ENCODE measurements at places on chromosomes 12 and 14. TPM values are rescaled to one million over a fixed set of nuclear protein-coding genes. Genes with fewer than 3 reads are reported as not detected.

C1QL4 gene
- total RNA-seq = not detected

BMAL2 gene
- 2.6 TPM for total RNA-seq

BDKRB2 gene
- total RNA-seq = 1.3 TPM

KERA gene
- not detected for total RNA-seq

ADAMTS20 gene
- total RNA-seq = not detected

TESPA1 gene
- total RNA-seq = 5.0 TPM

IL26 gene
- not detected for total RNA-seq

ENDOU gene
- not detected for total RNA-seq

DNA sequence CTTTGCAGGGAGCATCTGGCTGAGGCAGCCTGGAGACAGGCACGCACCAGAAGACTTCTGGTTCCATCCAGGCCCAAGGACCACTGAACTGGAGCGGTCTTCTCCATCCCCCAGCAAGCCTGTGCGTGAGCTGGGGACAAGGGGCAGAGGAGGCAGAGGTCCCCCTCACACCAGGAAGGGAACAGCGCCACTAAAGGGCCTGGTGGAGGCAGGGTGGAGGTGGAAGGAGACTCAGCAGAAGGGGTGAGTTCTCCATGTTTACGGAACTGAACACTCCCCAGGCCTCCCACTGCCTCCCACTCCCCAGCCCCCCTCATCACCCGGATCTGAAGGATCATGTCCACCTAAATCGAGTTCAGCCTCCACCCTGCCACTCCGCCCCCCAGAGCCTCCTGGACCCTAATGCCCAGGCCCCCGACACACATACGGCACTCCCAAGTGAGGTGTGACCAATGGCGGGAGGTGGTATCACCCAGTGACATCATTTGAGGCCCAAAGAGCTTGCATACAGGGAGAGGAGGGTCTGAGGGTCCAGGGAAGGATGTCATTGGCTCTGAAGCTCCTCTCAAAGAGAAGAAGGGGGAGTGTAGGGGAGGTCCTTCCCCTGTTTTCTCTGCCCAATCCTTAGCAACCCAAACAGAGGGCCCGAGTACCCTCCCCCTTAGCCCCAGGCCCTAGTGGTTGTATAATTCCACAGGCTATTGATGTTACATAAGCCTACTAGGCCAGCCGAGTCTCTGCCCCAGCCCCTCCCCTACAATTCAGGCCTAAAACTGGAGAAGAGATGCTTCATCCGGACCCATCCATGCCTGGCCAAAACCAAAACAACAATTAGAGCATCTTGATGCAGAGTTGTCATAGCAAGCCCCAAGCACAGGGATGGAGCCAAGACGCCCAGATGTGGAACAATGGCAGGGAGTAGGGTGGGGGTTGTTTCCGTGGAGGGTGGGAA lies 1.0 kb downstream of the FAIM2 start:
- peaks cover 14% of the 10 kb centered on the region for H3K4me1 ChIP-seq
- peaks cover 21% of the 10 kb centered on the region for H3K27me3 ChIP-seq
- DNase-seq = no peak
- no peak overlapping the region for H3K4me3 ChIP-seq
- H3K36me3 ChIP-seq = no peaks in the 10 kb centered on the region

GRCh38 chr12:56763753-56764657 lies 881 bp downstream of the HSD17B6 start:
- peaks cover 8% of the 10 kb centered on the region for H3K4me1 ChIP-seq
- H3K4me3 ChIP-seq = peak overlapping the region; percentile 45
- no peaks in the 10 kb centered on the region for H3K36me3 ChIP-seq
- peak overlapping the region; percentile 24 for H3K27ac ChIP-seq
- no peaks in the 10 kb centered on the region for H3K27me3 ChIP-seq

GRCh38 chr14:31867570-31867969 lies 209.5 kb upstream of the ARHGAP5 start:
- H3K4me3 ChIP-seq = no peak overlapping the region
- no peak overlapping the region for H3K27ac ChIP-seq
- no peaks in the 10 kb centered on the region for H3K4me1 ChIP-seq
- no peak for DNase-seq
- H3K36me3 ChIP-seq = no peaks in the 10 kb centered on the region
- H3K27me3 ChIP-seq = no peaks in the 10 kb centered on the region

DNA sequence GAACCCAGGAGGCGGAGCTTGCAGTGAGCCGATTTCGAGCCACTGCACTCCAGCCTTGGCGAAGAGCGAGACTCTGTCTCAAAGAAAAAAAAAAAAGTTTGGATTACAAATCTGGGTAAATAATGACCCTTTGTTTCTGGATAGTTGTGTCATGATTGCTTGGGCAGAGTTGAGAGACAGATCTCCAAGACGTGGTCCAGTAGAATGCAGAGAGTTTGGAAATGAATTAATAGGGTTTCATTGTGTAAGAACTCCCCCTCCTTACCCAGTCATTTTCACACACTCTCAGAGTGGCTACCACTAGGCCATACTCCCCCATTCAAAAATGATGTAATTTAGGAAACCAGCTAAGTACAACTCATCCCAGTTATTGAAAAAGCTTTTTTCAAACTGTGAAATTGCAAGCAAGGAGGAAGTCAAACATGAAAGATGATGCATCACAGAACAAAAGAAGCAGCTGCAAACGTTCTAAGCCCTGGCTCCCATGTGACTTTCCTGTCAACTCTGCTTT lies 1331.9 kb downstream of the AACS start:
- H3K27ac ChIP-seq = no peak overlapping the region
- DNase-seq = no peak
- H3K4me1 ChIP-seq = no peaks in the 10 kb centered on the region
- H3K27me3 ChIP-seq = no peaks in the 10 kb centered on the region
- H3K36me3 ChIP-seq = no peaks in the 10 kb centered on the region

DNA sequence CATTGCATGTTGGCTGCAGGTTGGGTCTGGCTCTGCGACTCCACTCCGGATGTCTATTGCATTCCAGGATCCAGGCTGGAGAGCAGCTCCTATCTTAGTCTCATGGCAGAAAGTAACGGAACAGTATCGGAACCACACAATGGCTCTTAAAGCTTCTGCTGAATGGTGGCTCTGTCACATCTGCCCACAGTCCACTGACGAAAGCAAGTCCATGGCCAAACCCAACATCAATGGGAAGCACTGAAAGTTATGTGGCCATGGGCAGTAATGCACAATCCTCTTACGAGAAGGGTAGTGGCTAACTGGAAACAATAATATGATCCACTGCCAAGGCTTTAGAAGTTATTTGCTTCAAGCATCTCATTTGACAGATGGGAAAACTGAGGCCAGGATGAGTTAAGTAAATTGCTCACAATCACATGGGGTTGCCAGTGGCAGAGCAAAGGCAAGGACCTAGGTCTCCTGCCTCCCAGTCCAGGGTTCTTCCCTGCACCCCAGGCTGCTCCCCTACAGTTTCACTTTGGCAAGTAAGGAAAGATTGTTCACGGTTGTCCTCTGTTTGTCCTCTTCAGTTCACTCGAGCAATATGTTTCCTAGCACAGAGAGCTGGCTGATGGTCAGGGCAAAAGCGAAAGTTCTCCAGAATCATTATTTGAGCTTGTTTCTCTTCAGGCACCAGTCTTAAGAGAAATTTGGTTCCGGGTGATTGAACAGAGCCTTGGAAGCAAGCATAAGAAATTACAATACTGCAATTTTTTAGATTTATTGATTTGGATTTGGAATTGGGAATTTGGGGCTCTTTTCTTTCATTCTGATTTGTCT lies 54.2 kb downstream of the CKAP4 start:
- no peaks in the 10 kb centered on the region for H3K27me3 ChIP-seq
- no peak for DNase-seq
- no peak overlapping the region for H3K27ac ChIP-seq

- no peak overlapping the region for H3K4me3 ChIP-seq
- no peak overlapping the region for H3K27ac ChIP-seq
- peaks cover 12% of the 10 kb centered on the region for H3K27me3 ChIP-seq
Measured at GRCh38 chr14:72558721-72559120, 335.2 kb downstream of the DPF3 start.

DNA sequence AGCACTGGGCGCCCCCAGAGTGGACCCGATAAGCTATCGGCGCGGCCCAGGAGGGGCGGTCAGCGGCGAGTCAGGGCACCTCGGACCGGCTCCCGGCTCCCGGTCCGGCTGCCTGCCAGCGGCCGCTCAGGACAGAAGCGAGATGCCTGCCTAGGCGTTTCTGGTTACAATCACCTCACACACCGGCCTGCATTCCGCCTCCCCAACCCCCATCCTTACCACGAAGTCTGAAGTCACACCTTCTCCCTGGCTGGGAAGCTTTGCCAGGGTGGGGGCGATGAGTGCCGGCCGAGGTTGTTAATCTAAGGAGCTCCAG lies 42.6 kb upstream of the TBX5 start:
- H3K27ac ChIP-seq = no peak overlapping the region
- no peak for DNase-seq
- no peak overlapping the region for H3K4me3 ChIP-seq
- peaks cover 65% of the 10 kb centered on the region for H3K27me3 ChIP-seq

DNA sequence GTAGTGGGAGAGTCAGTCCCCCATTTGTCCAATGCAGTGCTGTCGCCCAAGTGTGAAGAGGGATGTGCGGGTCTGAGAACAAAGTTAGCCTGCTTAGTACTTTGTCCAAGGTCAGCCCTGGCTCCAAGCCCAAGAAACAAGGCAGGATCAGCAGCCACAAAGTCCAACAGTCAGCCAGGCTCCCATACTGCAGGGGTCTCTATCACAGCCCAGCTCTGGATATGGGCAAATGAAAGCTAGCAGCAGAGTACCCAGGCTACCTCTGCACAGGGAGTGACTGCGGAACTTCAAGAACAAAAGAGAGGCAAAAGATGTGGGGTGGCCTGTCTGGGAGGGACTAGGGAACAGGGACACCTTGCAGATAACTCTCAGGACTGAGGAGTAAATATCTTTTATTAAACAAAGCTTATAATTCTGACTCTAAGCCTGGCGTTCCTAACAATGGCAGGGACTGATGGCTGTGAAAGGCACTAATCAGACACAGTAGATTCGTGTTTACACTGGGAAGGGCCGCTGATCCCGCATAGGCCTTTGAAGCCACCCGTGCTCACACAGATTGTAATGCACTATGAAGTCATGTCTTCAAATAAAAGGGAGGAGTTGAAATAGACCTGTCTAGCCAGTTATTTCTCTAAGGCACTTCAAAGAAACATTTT lies 91.0 kb upstream of the EEA1 start:
- H3K27me3 ChIP-seq = no peaks in the 10 kb centered on the region
- no peak for DNase-seq
- no peak overlapping the region for H3K27ac ChIP-seq
- H3K4me1 ChIP-seq = no peaks in the 10 kb centered on the region
- no peak overlapping the region for H3K4me3 ChIP-seq

DNA sequence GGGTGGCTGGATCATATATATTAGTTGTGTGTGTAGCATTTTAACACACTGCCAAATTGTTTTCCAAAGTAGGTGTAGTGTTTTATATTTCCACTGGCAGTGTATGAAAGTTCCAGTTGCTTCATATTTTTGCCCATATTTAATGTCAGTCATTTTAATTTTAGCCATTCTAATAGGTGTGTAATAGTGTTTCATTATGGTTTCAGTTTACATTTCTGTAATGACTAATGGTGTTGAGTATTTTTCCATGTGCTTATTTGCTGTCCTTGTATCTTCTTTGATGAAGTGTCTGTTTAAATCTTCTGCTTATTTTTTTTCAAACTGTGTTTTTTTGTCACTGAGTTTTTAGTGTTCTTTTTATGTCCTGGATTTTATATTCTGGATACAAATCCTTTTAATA lies 8.7 kb downstream of the TBC1D15 start:
- peaks cover 47% of the 10 kb centered on the region for H3K4me1 ChIP-seq
- no peak for DNase-seq
- H3K36me3 ChIP-seq = peaks cover 11% of the 10 kb centered on the region
- no peak overlapping the region for H3K4me3 ChIP-seq

DNA sequence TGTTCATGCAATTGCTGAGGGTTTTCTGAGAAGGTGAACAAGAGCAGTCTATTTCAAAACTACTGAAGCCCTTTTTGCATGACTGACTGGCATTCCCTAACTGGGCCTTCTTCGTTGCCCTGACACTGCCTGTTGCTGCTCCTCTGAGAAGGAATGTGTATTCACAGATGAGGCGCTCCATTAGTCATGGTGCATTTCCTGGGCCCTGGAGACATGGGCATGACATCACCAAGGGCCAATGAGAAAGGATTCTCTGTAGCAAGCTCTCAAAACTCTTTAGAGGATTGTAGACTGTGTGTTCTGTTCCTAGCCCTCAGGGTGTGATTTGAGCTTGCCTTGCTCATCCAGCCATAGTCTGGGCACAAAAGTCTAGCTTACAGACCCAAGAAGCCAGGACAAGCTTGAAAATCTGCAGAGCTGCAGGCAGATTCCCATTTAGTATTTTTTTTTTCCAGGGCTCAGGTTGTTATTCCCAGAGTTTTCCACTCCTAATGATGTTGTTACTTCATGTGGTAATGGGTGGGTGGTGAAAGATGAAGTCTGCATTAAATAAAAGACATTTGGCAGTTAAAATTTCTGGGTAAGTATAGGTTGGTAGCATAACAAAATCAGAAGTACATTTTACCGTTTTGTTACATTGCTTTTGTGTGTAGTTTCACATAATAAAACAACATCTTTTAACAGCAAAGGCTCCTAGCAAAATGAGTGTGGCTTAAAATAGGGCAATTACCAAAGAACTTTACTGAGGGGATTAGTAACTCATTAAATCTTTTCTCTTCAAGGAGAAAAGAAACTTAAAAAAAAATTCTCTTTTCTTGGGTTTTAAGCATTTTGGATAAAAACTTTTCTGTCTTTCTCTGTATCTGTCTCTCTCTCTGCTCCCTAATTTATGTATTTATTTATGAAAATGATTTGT lies 318.4 kb downstream of the RAD51B start:
- H3K27me3 ChIP-seq = no peaks in the 10 kb centered on the region
- no peak for DNase-seq
- H3K27ac ChIP-seq = no peak overlapping the region
- no peaks in the 10 kb centered on the region for H3K36me3 ChIP-seq
- H3K4me3 ChIP-seq = no peak overlapping the region

DNA sequence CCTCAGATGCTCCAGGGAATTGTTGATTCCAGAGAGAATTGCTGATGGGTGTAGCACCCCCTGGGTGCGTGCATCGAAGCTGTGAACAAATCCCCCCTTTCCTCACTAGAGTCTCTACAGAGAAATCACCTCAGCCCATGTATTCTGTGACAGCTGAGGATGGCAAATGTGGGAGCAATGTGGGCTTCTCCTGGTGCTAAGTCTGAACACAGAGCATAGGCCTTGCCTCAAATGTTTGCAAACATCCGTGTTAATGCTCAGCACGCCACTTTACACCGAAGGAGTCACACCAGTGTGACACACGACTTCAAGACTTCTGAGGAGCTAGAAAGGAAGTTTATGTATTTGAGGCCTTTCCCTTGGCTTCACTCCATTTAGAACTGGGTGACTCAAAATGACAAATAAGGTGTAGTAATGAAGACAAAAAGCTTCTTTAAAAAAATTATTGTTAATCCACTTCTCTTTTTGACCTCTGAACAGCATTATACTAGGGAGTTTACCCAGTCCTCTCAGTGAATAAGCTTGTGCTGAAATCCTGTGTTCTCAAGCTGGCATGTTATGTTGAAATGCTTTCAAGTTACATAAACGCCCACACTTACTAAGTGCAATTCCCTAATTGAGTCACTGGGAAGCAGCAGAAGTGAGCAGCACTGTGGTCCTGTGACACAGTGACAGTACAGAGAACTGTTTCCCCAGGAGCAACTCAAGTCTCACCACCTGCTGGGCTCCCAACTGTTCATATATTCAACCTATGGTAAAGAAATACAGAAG lies 92.9 kb downstream of the FAR2 start:
- peak overlapping the region; percentile 69 for H3K27ac ChIP-seq
- H3K4me3 ChIP-seq = no peak overlapping the region
- no peaks in the 10 kb centered on the region for H3K27me3 ChIP-seq
- no peaks in the 10 kb centered on the region for H3K36me3 ChIP-seq
- H3K4me1 ChIP-seq = peaks cover 35% of the 10 kb centered on the region

GRCh38 chr14:94536836-94537235 lies 24.4 kb upstream of the SERPINA4 start:
- H3K36me3 ChIP-seq = no peaks in the 10 kb centered on the region
- no peaks in the 10 kb centered on the region for H3K4me1 ChIP-seq
- H3K4me3 ChIP-seq = no peak overlapping the region
- no peak overlapping the region for H3K27ac ChIP-seq
